ENCODE measurements at places on chromosomes 3 and 15.

GRCh38 chr3:64368257-64369020 is 143.2 kb upstream of the PRICKLE2 start:
- DNase-seq = no peak

DNA sequence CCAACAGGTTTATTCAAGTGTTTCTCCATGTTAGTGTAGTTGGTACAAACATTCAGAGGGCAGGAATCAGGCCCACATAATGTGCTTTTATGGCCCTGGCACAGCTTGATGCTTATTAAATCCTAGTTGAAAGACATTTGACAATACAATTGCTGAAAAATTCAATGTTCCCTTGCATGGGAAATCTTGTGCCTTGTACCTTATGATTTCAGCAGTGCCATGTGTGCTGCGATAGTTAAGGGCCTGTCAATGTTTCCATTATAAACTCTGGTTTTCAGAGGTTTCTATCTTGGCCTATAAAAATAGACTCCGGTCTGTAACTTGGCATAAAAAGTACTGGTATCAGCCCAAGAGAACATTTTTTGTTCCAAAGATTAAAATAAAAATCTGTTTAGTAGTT is 207.2 kb downstream of the TBC1D5 start:
- DNase-seq = no peak

DNA sequence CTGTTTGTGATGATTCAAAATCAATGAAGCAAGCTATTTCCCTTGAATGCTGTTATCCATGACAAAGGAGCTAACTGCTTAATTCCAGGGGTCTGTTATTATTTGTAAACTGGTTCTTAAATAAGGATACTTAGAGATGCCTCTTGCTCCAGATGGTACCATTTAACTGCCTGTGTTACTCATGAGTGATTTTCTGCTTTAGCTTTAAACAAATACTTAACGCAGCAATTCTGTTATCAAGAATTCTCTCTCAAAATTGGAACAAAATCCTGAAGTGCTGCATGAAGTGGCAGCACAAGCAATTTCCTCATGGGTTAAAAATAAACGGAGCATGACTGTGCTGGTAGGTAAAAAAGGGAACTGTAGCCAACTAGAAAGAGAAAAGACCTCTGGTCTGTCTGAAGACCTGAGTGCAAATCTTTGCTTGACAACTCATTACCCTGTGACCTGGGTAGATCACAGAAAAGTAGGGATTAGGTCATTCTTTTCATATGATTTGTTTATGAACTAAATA is 62.5 kb upstream of the GBE1 start:
- peak; percentile 3 for DNase-seq

DNA sequence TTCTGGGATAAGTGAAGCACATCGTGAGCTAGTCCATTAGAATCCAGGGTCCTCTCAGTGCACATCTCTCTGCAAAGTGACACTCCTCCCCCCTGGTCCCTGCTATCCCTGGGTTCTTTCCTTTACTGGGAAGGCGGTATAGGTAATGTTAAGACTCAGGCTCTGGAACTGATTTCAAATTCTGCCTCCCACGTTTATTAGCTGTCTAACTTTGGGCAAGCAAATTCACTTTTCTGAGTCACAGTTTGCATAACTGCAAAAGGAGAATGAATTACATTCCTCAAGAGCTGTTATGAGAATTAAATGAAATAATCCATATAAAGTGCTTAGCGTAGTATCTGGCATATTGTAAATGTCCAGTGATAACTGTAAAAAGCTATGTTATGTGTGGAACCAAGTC is 168.1 kb upstream of the LRRN1 start:
- DNase-seq = peak; percentile 27

GRCh38 chr15:90845201-90845949 is 23.0 kb upstream of the FURIN start:
- peak; percentile 83 for DNase-seq

DNA sequence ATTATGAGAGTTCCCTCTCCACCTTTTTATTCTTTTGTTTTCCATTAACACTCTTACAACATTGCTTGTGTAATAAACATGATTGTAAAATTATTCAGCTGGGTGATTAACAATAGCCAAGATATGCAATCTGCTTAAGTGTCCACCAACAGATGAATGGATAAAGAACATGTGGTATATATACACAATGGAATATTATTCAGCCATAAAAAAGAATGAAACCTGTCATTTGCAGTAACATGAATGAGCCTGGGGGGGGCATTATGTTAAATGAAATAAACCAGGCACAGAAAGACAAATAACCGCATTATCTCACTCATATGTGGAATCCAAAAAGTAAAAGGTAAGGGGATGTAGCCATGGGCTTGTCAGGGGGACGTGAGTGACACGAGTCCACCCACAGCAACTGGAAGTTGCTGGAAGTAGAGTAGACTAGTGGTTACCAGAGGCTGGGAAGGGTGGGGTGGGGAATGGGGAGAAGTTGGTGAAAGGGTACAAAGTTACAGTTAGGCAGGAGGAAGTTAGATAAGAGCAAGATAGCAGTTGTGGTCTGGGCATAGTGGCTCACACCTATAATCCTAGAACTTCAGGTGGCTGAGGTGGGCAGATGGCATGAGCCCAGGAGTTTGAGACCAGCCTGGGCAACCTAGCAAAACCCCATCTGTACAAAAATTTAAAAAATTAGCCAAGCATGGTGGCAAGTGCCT is 28.7 kb upstream of the CD47 start:
- DNase-seq = no peak

DNA sequence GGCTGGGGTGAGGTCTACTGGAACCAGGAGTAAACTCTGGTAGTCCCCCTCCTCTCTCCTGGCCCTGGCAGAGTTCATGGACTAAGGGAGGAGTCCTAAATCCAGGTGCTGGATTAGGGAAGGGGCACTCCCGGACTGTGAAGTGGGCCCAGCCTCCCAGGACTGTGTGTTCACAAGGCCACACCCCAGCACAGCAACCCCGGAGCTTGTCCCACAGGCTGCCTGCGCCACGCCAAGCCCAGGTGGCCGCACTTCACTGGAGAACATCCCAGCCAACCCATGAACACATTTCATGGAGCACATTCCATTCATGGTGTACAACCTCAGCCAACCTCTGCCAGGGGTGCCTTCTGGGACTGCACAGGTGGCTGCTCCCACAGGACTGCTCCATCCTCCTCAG is 8.2 kb downstream of the ARPIN start:
- no peak for DNase-seq

DNA sequence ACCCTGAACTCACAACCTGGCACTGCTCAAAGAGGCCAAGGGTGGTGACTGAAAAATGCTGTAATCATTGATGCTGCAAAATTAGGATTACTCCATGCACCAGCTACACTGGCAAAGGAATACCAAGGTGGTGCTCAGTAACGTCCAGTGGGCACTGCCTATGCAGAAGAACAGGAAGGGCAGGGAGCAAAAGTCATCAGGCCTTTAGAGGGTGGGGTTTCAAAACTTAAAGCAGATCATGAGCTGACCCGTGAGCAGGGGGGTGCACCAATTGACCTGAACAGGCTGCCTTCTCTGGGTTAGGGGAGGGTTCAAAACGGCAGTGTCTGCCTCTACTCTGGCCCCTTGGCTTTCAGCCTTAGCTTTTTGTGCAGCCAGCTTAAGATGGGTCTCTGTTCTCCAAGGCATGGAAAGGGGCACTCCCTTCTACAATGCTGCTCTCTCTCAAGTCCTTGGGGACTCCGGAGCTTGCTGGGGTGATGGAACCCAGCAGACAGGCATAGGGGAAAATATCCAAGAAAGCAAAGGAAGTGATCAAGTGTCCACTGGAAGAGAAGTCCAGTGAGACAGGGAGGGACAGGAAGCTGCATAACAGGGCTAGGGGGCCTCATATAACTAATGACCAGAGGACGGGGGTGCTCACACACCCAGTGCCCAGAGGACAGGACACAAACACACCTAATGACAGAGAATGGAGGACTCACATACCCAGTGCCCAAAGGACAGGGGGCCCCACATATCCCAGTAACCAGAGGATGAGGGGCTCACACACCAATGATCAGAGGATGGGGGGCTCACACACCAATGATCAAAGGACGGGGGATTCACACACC is 11.4 kb downstream of the RAB6B start:
- no peak for DNase-seq

- peak; percentile 9 for DNase-seq
Measured at GRCh38 chr3:145183261-145183660, 977.7 kb downstream of the PLOD2 start.

DNA sequence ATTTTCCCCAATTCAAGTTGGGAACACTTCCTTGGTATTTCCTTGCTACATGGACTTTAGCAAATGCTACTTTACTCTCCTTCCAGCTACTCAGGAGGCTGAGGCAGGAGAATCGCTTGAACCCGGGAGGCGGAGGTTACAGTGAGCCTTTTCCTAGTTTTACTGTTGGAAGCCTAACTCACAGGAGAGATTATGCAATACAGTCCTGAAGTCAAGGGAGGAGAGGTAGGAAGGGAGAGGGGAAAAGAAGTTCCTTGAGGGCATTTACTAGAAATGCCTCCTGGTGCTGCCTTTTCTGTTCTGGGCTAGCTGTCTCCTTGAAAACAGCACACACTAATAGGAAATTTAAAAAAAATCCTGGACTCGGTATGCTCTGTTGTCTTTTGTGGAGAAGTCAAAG is 6.2 kb downstream of the HHLA2 start:
- DNase-seq = no peak

- DNase-seq = no peak
Measured at GRCh38 chr3:157700405-157700804, 197.2 kb upstream of the VEPH1 start.

- no peak for DNase-seq
Measured at GRCh38 chr3:49248840-49249227, 28.2 kb downstream of the C3orf62 start.

GRCh38 chr3:10396083-10396482 is 75.2 kb upstream of the SEC13 start:
- no peak for DNase-seq

- no peak for DNase-seq
Measured at GRCh38 chr3:165195241-165195639, 944 bp downstream of the SLITRK3 start.

GRCh38 chr3:185056908-185057307 is 96.0 kb downstream of the C3orf70 start:
- no peak for DNase-seq

GRCh38 chr3:14877469-14877868 is 58.7 kb downstream of the FGD5 start:
- no peak for DNase-seq

DNA sequence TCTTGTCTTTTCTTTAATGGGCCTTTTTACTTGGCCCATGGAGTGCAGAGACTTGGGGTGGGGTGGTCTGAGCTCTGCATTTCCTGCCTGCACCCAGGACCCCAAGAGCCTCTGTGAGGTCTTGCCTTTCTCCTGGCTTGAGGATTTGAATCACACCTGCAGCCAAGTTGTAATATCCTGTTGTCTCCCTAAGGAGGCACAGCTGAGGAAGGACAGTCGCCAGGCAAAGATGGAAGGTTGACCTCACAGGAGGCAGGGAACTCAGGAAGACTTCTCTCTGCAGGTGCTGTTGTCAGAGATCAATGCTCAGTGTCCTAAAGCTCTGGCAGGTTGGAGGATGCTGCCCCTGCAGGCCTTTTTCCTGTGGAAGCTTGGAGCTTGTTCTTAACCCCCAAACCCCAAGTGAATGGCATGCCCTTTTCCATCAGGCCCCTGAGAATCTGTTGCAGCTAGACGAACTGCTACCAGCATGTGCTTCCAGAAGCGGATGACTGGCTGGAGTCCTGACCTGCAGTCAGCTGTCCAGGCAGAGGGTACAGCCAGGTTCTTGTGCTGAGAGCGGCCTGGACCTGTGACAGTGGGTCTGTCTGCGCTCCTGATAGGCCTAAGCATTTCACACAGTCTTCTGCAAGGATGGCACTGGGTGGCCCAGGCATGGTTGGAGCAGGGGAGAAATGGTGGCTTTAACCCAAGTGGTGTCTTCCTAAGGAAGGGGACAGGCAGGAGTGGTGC is 120.0 kb downstream of the EEFSEC start:
- DNase-seq = no peak

DNA sequence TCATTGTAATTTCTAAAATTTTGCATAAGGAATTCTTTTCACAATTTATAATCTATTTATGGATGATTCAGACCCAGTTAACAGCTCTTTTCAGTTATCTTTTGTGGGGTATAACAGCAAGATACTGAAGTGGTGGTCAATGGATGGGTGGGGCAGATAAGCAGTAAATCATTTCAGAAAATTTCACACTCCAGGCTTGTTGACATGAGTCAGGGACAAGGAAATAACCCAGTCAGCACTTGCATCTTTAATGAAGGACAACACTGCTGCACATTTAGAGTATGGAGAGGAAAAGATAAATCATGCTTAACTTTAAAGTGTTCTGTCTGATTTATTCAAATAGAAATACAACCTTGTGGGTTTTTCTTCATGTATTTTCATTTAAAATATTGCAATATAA is 181.6 kb downstream of the ROBO1 start:
- DNase-seq = no peak

- no peak for DNase-seq
Measured at GRCh38 chr15:69000725-69001503, 13.6 kb upstream of the NOX5 start.

DNA sequence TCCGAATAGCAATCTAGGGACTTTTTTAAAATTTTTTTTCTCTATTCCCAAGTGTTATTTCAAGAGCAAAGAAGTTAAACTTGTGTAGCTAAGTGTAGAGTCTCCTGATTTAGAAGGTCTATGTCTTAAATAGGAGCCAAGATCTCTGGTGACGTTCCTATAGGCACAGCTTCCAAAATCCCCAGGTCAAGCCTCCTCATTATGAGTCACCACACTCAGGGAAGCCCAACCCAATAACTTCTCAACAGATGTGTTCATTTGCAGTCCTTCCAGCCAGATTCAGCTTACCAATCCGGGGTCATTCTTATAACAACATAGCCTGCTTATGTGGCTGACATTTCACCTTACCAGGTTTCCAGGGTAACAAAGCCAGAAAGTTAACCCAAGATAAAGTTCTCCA is 270.3 kb downstream of the IL5RA start:
- DNase-seq = peak; percentile 2

- no peak for DNase-seq
Measured at GRCh38 chr3:133845127-133845526, 39.5 kb downstream of the SRPRB start.

- no peak for DNase-seq
Measured at GRCh38 chr15:42359985-42360384, 684 bp downstream of the CAPN3 start.

GRCh38 chr3:56772952-56773938 is 28.5 kb downstream of the ARHGEF3 start:
- no peak for DNase-seq

DNA sequence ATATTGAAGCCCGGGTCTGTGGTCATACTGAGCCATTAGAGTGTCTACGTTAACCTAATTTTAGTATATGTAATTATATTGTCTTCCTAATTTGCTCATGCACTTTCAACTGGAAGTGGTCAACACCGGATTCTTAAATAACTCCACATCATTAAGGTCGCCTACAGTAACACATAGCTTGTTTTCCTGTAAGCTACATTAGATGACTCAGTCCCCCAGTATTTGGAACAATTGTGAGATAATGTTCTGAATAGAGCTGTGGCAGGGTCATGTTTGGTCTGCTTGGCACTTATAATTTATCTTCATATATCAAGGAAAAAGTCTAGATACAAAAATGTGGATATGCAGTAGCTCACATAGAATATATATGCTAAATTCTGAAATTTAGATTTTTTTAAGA is 486.2 kb downstream of the IGSF11 start:
- DNase-seq = no peak
